ENCODE measurements at places on chromosomes 3 and 15.
A peak's percentile ranks its signal among the peaks of the same experiment; 100 is the strongest.

DNA sequence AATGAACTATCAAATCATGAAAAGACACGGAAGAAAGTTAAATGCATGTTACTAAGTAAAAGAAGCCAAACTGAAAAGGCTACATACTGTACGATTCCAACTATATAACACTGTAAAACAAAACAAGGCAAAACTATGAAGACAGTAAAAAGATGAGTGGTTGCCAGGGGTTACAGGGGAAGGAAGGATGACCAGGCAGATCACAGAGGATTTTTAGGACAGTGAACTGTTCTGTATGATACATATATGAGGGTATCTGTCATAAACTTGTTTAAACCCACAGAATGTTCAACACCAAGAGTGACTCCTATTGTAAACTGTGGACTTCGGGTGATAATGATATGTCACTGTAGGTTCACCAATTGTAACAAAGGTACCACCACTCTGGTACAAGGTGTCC, 60.6 kb downstream of the CHSY1 start:
- no peak for DNase-seq

- DNase-seq: no peak
Observed at GRCh38 chr3:24303057-24303754, 191.4 kb downstream of the THRB start.

DNA sequence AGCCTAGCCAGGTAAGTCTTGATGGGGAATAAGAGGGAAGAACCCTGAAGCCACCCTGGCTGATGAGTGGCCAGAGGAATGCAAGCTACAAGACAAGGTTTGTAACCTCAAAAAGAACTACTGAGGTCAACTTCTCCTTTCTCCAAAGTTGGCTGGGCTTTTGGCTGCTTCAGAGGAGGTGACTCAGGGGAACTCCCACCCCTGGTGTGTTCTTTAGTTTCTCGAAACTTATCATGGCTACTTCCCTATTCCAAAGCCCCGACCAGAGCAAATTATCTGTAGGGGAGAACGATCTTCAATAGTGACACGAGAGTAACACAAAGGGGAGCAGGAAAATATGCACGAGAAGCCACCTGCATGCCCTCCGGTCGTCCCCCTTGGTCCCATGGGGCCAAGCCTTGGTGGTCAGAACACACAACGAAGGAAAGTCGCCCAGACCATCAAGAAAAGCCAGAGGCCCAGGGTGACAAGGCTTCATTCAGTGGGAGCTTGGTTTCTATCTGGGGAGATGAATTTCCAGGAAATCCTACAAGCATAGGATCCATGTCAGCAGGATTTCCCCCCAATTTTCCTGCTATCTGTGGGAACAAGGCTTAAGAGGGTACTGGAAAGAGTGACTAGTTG, 6.5 kb upstream of the BCL2A1 start:
- DNase-seq: no peak

DNA sequence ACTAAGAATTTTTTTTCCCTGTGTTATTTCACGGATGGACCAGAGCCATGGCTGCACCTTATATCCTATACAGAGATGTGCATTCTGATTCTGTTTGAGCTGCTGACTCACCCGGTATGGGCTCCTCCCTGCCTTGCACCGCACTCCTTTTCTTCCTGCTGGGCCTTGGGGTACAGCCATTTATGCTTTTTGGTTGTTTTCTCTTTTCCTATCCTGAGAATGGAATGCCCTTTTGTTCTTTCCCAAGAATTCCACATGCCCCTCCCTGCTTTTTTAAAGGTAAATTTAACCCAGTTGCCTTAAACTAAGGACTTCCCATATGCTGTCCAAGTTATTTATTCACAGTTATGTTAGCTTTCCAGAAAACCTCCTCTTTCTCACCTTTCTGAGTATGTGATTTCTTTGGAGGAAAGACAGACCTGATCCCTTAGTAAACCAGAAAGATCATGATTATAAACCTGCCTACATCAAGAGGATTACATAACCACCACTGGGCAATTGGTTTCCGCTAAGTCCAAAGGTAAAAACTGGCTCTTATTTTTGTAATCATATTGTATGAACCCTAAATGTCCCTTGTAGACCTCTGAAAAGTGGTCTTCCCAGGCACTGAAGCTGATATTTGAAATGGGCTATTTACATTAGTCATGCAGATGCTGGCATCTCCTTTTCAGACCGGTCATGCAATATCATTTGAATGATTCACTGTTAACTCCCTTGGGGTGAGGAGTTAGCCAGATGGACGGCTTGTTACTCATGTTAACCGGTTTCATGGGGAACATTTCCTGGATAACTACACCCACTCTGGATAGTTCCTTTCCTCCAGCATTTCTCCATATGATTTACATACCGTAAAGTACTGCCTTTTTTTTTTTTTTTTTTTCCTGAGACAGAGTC, 45.5 kb downstream of the TMOD3 start:
- no peak for DNase-seq

GRCh38 chr3:121918779-121919483, 24.7 kb downstream of the SLC15A2 start:
- no peak for DNase-seq

- DNase-seq: no peak
Observed at GRCh38 chr3:120350401-120350941, 1.3 kb upstream of the LRRC58 start.

DNA sequence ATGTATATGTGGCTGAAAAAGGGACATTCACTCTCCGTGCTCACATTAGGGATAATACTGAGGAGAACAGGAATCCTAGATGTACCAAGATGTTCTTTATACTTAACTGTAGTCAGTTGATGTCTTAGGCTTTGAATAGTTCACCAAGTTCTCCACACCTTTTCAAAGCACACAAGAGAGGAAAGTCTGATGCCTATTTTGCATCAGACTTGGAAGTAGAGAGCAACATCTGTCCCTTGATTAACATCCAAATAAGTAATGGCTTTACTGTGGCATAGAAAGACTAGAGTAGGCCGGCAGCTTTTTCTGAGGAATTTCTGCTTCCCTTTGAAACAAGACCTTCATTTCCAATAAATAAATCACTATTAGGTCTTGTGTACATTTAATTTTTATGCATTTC, 34.0 kb downstream of the PIGB start:
- DNase-seq: no peak

GRCh38 chr3:12902181-12902999, 61.0 kb upstream of the RPL32 start:
- DNase-seq: no peak

GRCh38 chr3:9397332-9397905, at the start of gene SETD5:
Gene SETD5 (plus strand): TSS chr3:9397615. CDS start chr3:9428939, 31,324 bp downstream.
- peak; percentile 100 for DNase-seq

- DNase-seq: no peak
Observed at GRCh38 chr15:75672646-75673425, 25.1 kb downstream of the SNX33 start.

DNA sequence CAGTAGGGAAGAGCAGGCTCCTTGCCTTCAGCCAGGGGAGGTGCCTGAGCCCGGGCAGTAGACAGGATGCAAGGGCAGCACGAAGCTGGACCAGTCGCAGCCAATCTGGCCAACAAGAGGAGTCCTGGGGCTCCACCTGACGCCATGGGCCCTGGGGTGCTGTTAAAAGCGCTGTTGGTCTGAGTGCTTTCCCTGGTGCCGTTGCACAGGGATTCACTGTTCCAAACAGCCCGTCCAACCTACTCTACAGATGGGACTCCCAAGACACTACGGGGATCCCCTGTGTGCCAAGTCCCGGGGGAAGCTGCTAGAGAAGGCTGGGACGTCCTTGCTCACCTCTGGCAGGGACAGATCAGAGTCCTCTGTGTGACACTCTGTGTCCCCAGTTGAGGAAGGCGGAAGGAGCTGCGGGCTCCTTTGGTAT, 632 bp downstream of the CTSH start:
- no peak for DNase-seq

DNA sequence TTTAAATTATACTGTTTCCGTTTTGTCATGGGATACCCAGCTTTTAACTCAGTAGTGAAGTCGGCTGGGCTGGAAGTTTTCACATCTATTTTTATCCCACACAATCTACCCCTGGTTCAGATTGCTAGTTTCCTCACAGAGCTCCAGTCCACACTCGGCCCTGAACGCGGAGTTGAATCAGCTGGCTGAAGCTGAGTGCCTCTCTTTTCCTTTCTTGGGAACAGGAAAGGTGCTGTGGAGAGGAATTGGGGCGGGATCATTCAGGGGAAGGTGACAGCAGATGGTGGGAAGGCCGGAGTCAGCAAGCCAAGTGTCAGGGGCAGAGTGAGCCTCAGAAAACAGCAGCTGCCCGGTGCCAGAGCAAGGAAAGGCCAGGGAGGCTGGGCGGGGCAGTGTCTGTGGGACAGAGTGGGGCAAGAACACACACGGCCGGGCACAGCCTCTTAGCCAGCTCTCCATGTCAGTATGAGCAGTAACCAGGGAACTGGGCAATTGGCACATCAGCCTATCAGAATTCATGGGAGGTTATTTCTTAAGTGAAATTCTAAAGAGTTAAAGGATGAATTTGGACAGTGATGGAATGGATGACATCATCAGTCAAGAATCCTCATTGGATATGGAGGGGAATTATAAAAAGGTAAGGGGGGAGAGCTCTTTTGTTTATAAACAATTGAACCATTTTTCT, 135.7 kb upstream of the IL12A start:
- no peak for DNase-seq
